ENCODE measurements at places on chromosomes 12 and 14.

- no peak for DNase-seq
Measured at GRCh38 chr12:14961466-14962152, at the start of gene ARHGDIB. ARHGDIB (minus strand) TSS chr12:14961601; CDS start chr12:14950712, 10,889 bp downstream.

- no peak for DNase-seq
Measured at GRCh38 chr14:99572173-99572999, 31.6 kb downstream of the CCDC85C start.

GRCh38 chr12:14554281-14555007 lies 13.2 kb downstream of the PLBD1 start:
- DNase-seq, result no peak

DNA sequence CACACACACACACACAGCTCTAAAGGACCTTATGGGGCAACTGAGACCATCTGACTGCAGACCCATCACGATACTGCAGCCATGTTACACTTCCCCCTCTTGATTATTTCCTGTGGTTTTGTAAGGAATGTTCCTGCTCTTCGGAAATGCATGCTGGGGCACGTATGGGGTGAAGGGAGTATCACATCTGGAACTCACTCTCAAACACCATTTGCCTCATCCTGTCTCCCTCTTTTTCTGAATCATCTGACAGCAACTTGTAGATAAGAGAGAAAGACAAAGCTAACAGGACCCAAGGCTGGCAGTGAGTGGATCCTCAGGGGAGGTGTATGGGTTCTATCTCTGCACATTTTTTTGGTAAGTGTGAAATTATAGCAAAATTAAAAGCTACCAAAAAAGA lies 50.3 kb downstream of the RIMBP2 start:
- DNase-seq, result no peak

GRCh38 chr12:8562310-8562709 lies 21.6 kb upstream of the CLEC4E start:
- DNase-seq, result no peak

GRCh38 chr14:92663049-92663448 lies 85.4 kb downstream of the LGMN start:
- no peak for DNase-seq

DNA sequence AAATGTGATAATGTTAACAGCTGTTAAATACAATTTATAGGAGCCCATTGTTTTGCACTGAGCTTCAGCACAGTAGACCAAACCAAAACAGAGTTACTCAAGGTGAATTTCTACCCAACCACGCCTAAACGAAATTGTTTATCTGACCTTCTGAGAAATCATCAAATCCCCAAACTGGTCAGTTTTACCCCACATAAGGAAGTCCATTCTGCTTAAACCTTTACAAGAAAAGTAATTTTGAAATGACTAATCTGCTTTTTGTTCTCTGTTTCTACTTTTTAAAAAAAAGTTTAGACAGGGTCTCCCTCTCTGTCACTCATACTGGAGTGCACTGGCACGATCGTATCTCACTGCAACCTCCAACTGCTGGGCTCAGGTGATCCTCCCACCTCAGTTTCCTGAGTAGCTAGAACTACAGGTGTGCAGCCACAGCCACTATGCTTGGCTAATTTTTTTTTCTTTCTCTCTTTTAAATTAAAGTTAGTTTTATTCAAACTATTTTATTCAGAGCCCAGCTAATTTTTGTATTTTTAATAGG lies 1.4 kb upstream of the RNF10 start:
- no peak for DNase-seq

GRCh38 chr14:55077170-55078151 lies 26.0 kb downstream of the MAPK1IP1L start:
- DNase-seq, result no peak

GRCh38 chr12:101957252-101957959 lies 80.0 kb downstream of the DRAM1 start:
- DNase-seq, result no peak

GRCh38 chr12:105469211-105469610 lies 138.7 kb downstream of the C12orf75 start:
- no peak for DNase-seq

DNA sequence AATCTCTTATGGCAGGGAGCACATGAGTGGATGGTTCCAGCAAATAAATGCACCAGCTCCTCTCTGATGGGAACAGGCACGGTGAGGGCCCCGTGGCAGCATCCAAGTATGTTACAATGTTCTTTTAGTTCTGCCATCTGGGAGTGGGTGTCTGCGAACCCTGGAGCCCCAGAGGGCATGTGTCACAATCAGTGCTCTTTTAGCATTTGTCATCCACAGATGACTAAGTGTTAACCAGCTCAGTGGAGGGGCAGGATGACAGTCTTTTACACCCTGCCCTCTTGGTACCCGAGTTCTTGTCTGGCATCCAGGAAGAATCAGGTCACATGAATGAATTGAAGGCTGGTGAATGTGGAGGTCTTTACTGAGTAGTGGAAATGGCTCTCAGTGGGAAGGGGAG lies 560.4 kb upstream of the FLRT2 start:
- DNase-seq, result no peak

DNA sequence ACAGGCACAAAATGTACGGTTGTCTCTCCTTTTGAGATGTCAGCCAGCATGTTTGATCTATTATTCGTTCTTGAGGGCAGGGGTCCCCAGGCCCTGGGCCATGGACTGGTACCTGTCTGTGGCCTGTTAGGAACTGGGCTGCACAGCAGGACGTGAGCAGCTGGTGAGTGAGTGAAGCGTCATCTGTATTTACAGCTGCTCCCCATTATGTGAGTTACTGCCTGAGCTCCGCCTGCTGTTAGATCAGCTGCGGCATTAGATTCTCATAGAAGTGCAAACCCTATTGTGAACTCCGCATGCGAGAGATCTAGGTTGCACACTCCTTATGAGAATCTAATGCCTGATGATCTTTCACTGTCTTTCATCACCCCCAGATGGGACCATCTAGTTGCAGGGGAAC lies 41.4 kb upstream of the SCN8A start:
- DNase-seq, result no peak
